ENCODE measurements at places on chromosomes 6 and 20.

DNA sequence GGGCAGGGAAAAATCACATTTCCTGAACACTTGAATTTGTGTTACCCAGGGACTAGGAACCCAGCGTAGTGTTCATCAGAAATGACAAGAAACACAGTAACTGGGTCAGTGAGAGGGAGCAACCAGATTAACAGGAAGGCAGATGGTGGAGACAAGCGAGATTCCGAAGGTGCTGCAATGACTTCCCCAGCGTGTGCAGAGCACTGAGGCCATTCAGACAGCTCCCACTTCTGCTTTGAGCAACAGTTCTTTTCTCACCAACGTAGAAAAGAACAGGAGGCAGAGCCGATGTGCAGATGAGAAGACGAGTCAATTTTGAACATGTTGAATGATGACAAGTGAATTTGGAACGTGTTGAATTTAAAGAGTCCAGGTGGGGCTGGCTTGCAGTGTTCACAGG is 63.1 kb upstream of the IFNGR1 start:
- no peak for DNase-seq

DNA sequence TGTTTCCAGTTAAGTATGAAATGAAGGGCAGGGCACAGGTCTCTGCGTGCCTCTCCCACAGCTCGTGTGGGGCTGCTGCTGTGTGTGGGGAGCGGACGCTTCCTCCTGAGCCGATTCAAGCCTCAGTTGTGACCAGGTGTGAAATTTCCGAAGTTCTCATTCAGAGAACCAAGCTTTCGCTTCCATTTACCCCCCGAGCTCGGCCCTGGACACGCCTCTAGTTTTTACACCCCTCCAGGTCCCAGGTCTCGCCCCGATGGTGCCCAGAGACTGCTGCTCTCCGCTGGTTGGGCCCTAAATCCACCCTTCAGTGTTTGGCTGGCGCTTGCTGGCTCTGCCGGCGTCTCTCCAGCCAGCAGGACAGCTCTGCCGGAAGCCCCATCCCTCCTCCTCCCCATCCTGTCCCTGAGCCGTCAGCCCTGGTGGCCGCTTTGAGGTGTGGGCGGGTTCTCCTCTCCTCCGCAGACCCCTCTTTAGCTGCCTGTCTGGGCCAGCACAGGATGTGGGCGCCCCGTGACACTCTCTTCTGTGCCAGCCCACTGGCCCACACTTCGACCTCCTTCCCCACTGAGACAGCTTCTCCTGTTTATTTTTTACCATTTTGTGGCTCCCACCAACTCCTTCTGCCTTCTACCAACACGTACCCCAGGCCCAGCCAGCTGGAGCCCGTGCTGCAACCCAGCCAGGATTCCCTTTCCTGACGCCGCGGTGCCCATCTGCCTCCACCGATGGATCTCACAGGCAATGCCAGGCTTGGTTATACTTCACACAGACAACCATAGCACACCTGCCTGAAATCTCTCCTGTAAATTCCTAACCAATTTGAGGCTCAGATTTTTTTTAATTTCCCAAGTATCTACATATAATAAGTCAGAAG is 142.8 kb downstream of the DLL1 start:
- no peak for DNase-seq

GRCh38 chr20:23086056-23086566 is at the start of gene CD93:
CD93 (minus strand) TSS chr20:23086324; CDS start chr20:23086192, 132 bp downstream.
- DNase-seq = no peak

DNA sequence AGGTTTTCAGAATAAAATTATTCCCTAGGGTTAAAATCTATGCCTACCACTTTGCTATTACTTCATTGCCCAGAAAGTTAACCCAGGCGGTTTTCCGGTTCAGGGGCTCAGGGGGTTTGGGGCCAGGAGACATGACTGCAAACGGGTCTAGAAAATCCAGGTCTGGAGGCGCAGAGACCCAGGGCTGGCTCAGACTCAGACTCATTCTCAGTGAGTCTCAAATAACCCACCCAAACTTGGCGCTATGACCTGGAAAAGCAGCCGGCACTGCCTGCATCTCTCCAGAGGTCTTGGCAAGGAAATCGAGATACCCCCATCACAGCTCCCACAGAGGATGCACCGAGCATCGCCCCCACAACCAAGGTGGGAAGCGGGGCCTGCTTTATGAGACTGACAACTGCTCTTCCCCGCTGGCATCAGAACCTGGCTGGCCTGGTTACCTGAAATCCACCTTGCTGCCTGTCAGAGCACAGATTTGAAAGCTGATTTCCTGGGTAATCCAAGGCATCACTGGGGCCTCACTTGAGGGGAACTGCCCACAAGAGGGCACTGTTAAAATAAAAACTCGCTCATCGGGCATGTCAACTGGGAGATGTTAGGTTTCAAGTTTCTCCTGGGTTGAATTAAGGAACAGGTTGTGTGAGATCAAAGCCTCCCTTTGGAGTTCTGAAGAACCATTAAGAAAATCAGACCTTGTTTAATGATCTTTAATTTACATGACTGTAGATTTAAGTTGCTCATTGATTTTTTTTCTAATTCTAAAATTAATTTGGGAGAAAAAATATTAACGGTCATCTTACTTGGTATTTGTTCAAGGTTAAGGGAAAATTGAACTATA is 55.1 kb downstream of the KIF16B start:
- DNase-seq = no peak

DNA sequence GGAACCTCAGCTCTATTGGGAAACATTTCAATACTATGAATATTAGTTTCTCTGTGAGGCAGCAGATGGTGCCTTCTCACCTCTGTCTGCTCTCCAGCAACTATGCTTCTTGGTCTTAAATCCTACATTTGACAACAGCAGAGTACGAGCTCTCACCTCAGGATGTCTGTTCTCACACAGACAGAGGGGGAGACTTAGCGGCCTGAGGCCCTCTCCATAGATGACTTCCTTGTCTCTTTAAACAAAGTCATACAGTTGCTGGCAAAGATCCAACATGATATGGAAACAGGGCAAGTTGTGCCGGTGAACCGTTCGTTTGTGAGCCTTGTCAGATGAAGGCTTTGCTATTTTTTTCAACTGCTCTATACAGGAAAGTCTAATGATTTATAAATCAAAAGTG is 43.7 kb upstream of the GABRR1 start:
- DNase-seq = no peak

DNA sequence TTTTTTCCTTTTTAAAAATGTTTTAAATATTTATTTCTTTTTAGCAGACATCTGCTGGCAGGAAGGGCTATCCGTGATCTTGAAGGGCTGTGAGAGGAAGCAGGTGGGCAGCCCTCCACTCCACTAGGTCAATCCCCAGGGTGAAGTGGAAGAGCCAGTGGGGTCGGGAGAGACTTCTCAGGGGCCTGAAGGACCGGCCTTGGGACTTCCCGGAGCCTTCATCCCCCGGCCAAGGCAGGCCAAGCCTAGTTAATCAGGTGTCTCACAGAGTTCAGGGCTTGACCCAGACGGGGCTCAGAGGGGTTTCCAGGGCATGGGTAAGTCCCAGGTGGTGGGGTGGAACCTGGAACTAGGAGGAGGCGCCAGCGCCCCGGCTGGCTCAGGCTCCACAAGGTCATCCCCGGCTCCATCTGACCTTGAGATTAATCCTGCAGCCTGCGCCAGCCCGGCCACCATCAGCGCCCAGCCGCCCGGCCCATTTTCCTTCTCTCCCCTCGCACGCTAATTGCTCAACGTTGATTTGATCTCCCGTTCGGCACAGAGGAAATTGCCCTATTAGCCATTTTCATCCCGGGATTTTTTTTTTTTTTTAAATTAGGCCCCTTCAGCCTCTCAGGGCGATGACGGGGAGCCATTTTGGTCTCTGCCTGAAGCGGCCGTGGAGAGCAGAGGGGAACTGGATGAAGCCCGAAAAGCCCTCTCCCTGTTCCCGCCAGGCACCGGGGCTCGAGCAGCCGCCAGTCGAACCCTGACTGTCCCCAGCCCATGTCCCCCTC is 44.4 kb downstream of the MDFI start:
- no peak for DNase-seq

- no peak for DNase-seq
These were observed 89.4 kb upstream of the SIRPA start for GRCh38 chr20:1805816-1806215.

GRCh38 chr6:31736021-31736767 is at the start of gene CLIC1:
CLIC1 (minus strand) TSS chr6:31736530; CDS start chr6:31736300, 230 bp downstream.
- peak; percentile 56 for DNase-seq
